ENCODE measurements at places on chromosomes 2 and 18.

GRCh38 chr18:78625847-78626246 lies 353.8 kb upstream of the SALL3 start:
- DNase-seq = no peak

DNA sequence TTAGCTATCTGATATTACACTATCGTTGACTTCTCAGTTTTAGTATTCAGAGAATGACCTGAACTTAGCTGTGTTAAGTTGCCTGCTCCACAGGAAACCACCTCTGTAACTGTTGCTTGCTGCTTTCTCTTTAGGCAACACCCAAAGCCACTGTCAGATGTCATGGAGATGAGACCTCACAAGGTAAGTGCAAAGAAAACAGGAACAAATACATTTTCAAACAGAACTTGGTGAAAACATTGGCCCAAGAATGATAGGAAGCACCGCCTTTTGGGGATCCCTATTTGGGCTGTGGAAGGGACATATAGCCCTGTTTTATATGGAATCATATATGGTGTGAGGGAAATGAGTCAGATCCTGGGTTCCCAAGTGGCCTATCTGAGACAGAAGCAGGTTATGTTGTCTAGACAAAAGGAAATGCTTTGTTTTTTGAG lies 143.4 kb downstream of the UBE2E3 start:
- DNase-seq = peak; percentile 73

GRCh38 chr18:10161315-10161714 lies 247.5 kb downstream of the VAPA start:
- no peak for DNase-seq

GRCh38 chr2:186129767-186130581 lies 356.1 kb upstream of the ZC3H15 start:
- no peak for DNase-seq

DNA sequence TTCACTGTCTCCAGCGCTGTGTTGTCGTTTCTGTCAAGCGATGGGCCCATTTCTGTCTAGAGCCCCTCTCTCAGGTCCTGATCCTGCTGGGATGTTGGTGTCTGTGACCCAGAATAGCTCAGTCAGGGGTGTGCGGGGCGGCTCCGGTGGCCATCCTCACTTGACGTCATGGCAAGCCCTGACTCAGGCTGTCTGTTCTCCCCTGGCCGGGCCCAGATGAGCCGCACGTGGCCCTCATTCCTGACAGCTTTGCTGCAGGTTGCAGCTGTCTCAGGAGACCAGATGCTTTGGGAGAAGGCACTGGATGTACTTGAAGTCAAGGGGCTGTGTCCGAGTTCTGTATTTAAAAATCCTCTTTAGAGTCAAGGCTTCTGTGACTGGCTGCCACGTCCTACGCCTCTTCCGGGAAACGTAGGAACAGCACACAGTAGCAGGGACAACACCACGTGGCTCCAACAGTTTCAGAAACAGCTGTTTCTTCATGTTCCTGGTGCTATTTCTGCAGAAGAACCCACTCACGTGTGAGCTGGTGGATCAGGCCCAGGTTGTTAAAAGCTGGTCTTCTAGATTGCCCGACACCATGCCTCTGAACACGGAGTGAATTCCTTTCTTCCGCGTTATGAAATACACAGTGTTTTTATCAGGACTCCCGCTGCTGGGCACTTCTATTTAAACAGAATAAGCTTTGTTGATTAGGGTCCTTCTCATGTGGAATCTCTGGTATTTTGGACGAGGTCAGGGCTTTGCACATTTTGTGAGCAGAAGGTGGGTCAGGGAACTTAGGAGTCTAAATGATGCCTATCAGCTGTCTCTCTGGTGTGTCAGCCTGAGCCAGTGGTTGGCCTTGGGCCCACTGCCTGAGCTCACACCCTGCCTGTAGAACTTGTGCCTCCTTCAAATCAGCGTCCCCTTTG lies 28.3 kb upstream of the NTSR2 start:
- no peak for DNase-seq

DNA sequence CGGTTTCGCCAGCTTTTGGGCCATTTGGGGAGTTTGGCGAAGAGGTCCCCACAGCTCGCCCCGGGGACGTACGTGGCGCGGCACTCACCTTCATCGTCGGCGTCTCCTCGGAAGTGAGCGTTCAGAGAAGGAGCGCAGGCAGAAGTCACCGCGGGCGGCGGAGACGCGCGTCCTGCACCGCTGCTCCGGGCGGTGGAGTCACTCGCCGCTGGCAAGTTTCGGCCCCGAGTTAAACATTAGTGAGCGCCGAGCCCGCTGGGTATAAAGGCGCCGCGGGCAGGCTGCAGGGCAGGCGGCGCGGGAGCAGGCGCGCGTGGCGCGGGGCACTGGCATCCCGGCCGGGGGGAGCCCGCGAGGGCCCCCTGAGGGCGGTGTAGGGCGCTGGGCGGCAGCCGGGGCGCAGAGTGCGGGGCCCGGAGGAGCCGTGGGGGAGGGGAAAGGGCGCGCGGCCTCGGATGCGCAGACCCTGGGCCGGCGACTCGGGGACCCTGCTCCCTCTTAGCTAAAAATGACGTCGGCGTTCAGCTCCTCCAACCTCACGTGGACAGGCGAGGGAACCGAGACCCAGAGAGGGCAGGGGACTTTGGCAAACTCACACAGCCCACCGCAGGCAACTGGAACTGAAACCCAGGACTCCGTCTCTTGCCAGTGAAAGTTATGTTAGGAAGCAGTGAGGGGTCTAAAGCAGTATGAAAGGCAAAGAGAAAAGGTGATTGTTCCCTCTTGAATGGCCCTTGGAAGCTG lies at the start of gene DPP4:
DPP4 (minus strand) TSS at position 328 of the 744 bp plus-strand sequence; CDS start at position 94, 234 bp downstream.
- peak; percentile 42 for DNase-seq

DNA sequence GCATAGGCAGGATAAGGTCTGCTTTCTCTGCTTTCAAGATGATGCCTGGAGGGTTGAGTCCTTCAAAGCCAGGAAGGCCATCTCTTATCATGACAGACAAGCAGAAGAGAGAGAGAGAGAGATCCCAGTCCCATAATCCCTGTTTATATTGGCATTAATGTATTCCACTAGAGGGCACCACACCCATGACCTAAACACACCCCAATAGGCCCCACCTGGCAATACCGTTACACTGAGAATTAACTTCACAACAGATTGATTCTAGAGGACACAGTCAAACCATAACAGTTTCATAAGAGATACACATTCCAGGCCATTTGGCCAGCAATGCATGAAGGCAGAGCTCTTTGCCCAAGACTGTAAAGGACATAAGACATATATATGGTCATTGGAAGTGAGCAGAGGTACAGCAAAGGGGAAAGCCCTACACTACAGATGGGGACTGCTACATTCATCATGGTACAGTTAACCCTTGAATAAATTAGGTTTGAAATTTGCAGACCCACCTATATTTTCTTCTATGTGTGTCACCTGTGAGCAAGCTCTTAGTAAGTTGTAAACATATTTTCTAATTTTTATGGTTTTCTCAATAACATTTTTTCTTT lies 1516.1 kb downstream of the RPIA start:
- no peak for DNase-seq

DNA sequence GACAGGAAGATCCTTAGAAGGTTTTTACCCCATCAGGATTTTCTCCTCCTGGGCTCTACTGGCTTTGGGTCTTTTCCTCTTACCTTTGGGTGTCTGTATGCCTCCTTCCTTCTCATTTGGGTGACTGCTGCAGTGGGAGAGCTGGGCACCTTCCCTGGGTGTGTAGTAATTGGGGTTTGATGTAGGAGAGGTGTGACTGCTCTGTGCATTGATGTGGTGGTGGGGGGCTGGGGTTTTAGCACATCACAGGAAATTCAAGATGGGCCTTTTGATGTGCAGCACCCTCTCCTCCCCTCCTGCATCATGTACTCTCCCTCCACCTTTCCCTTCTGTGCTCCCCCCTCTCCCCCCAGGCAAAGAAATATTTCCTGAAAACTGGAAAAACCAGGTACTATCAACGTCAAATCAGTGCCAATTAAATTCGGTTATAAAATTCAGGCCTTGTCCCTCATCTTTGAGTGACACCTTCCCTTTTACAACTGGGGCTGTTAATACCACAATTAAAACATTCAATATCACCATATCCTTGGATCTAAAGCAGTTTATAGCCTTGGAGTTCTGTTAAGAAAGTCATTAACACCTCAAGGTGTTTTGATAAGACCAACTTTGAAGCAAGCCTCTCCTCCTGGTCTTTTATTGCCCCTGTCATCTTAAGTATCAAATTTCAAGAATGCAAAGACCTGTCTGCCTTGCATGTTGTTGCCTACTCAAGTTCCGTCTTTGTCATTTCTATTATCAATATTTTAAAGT lies 23.3 kb downstream of the EDAR start:
- no peak for DNase-seq

- DNase-seq = no peak
These were observed 192.6 kb upstream of the ST6GAL2 start for GRCh38 chr2:107078584-107078983.

DNA sequence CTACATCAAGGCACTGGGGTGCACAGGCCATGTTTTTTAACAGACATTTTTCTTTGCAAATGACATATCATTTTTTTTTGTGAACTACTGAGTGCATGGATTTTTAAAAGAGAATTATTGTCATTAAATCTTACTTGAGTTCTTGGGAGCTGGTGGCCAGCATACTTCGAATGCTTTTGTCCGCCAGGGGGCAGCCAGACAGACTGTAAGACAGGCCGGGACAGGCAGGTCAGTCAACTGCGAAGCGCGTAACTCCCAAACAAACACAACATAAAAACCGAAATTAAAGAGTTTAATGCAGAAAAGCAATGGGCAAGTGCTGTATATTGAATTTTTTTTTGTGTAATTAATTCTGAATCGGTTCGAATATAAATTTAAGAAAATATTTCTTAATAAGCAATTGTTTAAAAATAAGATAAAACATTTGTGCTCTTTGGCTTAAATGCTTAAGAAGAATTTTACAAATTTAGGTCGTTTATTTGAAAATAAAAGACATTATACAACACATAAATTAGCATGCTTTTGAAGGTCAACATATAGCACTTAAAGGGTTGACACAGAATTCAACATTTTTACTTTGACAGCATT lies 142.2 kb upstream of the PXDN start:
- peak; percentile 11 for DNase-seq

GRCh38 chr2:181946444-181947127 lies 39.1 kb upstream of the PPP1R1C start:
- no peak for DNase-seq

- no peak for DNase-seq
These were observed 55.1 kb downstream of the TGFA start for GRCh38 chr2:70498528-70498927.

DNA sequence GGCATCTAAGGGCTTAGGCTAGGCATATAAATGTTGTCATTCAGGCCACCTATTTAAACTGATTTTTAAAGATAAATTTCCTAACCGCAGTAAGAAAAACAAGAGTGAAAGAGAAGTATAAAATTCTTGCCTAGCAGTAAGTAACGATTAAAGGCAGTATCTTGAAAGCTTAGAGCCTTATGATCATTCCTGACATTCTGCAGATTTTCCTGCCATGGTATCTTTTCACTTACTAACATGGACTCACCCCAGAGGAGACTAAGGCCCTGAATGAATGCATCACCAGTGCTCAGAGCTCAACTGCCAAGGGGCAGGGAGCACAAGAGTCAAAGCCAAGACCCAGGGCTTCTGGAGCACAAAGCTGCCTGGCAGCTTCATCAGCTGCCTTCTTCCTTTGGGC lies 133.1 kb downstream of the GCA start:
- no peak for DNase-seq

DNA sequence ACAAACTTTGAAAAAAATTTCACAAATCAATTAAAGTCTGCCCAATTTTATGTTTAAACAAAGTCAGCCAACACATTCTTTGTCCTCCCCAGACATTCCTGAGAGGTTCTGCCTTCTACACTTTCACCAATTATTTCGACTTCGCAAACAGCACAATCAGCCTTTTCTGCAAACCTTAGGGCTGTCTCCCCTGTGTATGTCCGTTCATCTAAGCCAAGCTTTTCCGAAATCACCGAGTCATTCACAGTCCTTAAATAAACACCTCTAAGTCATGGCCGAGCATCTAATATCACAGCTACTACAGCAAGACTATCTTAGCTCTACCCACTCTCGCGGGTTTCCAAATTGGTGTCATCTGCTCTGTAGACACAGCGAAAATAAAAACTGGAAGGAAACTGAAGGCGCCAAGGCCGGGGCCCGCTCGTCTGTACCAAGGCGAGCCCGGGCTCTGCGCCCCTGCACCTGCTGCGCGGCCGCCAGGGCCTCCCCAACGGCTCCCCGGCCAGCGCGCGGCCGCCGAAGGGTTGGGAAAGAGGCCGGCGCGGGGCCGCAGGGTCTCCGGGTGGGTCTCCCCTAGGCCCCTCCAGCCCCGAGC lies 730 bp downstream of the ODC1 start:
- no peak for DNase-seq

GRCh38 chr2:212173331-212173730 lies 365.3 kb downstream of the ERBB4 start:
- no peak for DNase-seq

DNA sequence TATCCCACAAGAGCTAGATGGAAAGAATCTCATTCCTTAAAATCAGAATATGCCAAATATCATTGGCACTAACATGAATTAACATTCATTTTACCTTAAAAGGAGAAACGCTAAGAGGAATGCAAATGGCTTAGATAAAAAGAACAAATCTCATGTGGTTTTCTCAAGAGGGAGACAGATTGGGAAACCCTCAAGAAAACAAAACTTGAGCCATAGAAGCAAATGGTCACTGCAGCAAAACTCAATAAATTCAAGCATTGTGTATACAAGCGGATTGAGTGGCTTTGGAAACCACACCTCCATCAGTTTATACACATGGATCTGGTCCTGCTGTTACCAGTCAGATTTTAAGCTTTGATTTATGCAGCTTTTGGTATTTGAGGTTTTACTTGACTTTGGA lies 1331.8 kb upstream of the ZEB2 start:
- DNase-seq = no peak

- no peak for DNase-seq
These were observed 102.3 kb downstream of the CDCA7 start for GRCh38 chr2:173456960-173457359.

- no peak for DNase-seq
These were observed 21.6 kb downstream of the MBP start for GRCh38 chr18:77110936-77111335.

GRCh38 chr2:226131299-226131784 lies 668.3 kb downstream of the IRS1 start:
- no peak for DNase-seq

- no peak for DNase-seq
These were observed 133.0 kb downstream of the HRH4 start for GRCh38 chr18:24593401-24593800.

- DNase-seq = no peak
These were observed 167.1 kb upstream of the DOK6 start for GRCh38 chr18:69233465-69234054.

- DNase-seq = no peak
These were observed 242.4 kb downstream of the ARHGAP15 start for GRCh38 chr2:143371616-143372015.

All from activated T-helper 1 cell treated with anti-CD3 and anti-CD28 coated beads, Interleukin-12 subunit alpha, Interleukin-12 subunit beta, Interleukin-2, Interleukin-4 antibody, amounts not matched to agents 30 ng/mL and 10 ng/mL and 1 ng/mL, durations not matched to agents 14 hours and 24 hours and 36 hours (primary cell).